Fibroblast of upper back skin (primary cell): ENCODE measurements at places on chromosomes 16 and 17.

- DNase-seq: no peak
These were observed 62.5 kb upstream of the NFAT5 start for GRCh38 chr16:69503244-69503643.

GRCh38 chr17:38893113-38893512, 23.3 kb downstream of the LASP1 start:
- no peak for DNase-seq

DNA sequence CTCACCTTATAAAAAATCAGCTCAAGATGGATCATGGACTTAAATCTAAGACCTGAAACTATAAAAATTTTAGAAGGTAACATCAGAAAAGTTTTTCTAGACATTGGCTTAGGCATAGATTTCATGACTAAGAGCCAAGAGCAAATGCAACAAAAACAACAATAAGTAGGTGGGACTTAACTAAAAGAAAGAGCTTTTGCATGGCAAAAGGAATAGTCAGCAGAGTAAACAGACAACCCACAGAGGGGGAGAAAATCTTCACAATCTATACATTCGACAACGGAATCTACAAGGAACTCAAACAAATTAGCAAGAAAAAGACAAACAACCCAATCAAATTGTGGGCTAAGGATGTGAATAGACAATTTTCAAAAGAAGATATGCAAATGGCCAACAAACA, 368.4 kb upstream of the KIF2B start:
- DNase-seq: no peak

GRCh38 chr17:31130286-31131224, 35.8 kb downstream of the NF1 start:
- peak; percentile 58 for DNase-seq

- no peak for DNase-seq
These were observed 36.3 kb downstream of the MYO18A start for GRCh38 chr17:29143894-29144293.

DNA sequence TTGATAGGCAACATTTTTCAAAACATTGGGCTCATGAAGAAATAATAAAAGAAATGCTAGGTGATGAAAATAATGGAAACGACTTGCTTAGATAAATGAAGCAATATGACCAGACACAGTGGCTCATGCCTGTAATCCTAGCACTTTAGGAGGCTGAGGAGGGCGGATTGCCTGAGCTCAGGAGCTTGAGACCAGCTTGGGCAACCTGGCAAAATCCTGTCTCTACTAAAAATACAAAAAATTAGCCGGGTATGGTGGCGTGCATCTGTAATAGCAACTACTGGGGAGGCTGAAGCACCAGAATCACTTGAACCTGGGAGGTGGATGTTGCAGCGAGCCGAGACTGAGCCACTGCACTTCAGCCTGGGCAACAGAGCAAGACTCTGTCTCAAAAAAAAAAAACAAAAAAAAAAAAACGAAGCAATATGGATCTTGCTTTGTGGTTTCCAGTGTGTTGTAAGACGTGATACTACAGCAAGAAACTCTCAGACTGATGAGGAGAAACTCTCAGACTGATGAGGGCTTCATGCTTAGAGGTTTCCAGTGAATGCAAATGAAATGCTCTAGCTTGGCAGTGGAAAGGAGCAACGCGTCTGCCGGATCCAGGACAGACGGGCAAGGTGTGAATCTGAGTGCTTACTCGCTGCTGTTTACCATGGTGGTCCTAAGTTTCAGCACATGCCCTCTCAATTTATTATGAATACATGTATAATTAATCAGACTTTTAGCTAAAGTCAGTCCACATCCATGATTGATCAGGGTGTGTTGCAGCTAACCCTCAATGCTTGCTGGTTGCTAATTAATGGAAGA, 11.5 kb upstream of the IGF2BP1 start:
- DNase-seq: no peak

DNA sequence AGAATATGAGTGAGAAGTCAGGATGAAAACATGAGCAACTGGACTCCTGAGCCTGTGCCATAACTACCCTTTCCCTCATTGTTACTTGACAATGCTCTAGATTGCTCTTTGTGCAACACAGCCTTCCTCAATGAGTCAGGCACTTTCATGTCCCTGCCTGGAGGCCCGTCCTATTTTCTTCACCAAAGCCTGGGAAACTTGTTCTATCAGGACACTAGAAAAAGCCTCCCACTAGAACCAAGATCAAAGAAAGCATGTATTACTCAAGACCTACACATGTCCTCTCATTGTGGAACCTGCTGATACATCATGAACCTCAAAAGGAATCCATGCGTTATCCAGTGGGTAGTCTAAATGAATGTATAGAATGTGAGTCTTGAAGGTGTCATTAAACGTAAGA, 624.5 kb downstream of the TOX3 start:
- DNase-seq: no peak

DNA sequence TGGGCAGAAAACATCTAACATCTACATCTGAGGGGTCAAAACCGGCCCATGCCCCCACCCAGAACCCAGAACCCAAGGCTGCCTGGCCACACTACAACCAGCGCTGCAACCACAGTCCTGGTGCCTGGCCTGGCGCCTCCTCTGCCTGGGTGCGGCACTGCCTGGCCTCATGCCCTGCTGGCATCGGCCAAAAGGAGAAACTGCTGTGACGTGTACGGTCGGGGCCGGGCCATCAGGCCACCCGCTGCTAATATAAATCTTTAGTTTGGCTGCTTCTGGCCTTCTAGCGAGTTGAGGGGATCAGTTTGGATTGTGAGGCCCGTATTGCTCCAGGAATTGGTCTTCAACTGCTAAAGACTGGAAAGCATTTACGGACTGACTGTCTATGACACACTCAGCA, 22.8 kb downstream of the TMEM204 start:
- DNase-seq: no peak

- DNase-seq: peak; percentile 13
These were observed 297.3 kb downstream of the ABCC12 start for GRCh38 chr16:47858333-47858982.

DNA sequence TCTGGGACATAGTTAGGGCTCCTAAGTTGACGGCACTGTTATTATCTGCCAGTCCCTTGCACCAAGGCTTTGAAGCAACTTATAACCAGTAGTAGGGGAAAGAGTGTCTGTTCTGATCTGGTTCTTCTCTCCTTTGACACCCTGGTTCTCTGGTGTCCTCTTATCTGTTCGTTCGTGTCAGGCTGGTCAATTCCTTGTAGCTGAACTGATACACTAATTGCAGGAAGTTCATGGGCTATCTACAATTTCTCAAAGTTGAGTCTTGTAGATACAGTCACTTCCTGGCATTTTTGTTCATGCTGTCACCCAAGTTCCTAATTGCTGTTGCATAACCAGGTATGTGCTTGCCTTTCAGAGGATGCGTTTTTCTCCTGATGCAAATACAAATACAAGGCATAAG, 17.3 kb upstream of the MYO1D start:
- no peak for DNase-seq

GRCh38 chr16:87826798-87827587, 42.3 kb downstream of the SLC7A5 start:
- no peak for DNase-seq

GRCh38 chr17:50922721-50923405, 56.7 kb upstream of the TOB1 start:
- DNase-seq: no peak

- DNase-seq: no peak
These were observed 33.7 kb upstream of the AXIN2 start for GRCh38 chr17:65595071-65595656.

DNA sequence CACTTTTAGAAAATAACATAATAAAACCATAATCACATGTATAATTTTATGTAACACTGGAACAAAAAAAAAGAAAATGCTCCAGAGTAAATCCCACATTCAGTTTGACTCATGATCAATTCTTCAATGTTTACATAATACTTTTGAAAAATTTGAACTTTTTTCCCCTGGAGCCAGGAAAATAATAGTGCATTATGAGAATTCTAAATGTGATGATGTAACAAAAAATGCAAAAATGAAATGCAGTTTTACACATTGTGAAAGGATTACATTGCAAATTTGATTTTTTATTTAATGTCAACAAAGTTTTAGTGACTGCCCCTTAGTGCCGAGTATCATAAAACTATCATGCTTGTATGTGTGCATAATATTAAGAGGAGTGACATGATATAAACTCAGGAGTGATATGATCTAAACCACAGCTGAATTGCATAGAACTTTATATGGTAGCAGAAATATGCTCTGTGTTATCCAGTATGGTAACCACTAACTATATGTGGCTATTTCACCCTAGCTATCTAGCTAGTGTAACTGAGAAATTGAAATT, 238.2 kb downstream of the CDH8 start:
- no peak for DNase-seq

DNA sequence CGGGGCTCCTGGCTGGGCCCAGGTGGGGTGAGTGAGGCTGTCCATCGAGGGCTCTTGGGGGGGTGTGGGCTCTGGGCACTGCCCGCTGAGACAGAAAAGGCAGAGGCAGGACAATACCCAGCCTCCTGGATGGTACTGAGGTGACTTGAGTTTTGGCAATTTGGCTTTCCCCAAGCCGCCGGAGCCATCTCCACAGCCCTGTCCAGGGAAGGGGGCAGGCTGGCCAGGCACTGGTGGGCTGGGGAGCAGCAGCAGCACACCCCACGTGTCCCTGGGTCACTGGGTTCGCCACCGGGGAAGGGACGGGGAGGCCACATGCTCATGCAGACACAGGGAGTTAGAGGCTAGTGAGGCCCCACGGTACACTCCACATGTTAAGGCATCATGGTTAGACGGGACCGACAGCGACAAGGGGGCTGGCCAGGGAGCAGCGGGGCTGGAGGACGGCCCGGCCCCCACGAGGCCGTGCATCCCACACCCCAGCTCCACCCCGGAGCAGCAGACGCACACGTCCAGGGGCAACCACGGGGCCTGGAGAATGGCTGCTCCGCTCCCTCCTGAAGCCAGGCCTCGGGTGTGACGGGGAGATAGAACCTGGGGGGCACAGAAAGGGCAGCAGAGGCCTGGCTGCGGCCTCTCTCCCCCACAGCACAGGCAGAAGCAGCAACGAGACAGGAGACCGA, 3.0 kb downstream of the ARHGDIA start:
- DNase-seq: no peak

GRCh38 chr16:67594256-67594915, 32.1 kb downstream of the CTCF start:
- no peak for DNase-seq

DNA sequence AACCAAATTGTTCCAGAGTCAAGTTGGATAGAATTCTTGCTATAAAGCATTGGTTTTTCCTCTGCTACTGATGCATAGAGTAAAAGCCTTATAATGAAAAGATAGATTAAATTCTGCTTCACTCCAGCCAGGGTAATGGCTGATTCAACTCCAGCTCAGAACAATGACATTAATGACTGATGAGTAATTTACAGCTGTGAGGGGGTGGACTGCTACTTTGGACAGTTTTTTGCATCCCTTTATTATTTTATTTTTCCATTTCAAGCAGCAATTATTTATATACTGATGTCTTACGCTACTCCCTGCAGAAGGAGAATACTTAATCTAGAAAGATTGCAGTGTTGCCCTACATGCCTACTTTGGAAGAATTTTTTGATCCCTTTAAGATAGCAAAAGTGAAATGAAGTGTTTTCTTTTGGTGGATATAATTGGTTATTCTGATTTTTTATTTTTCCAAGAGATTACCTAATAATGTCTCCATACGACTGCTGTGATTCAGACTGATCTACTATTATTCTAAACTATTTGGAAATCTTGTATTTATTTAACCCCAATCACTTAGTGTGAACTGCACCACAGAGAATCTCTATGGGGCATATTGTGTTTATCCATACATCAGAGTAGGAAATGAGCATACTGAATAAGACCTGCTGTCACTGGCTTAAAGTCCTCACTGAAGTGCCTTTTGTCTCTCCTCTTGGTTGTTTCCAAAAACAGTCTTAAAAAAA, 149.5 kb downstream of the TRIM37 start:
- DNase-seq: peak; percentile 20

DNA sequence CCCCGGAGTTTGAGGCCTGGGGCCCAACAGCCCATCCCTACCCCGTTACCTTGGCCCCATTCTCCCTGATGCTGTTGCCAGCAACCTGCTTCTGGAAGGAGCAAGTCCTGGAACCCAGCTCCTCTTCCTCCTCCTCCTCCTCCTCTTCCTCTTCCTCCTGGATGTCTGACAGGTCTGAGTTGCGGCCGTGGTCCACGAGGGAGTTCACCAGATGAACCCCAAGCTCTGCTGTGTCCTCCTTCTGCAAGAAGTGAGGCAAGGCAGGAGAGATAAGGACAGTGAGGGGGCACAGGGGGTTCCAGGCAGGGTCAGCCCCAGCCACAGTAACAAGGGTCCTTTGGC, 18.7 kb downstream of the TSPOAP1 start:
- DNase-seq: no peak

DNA sequence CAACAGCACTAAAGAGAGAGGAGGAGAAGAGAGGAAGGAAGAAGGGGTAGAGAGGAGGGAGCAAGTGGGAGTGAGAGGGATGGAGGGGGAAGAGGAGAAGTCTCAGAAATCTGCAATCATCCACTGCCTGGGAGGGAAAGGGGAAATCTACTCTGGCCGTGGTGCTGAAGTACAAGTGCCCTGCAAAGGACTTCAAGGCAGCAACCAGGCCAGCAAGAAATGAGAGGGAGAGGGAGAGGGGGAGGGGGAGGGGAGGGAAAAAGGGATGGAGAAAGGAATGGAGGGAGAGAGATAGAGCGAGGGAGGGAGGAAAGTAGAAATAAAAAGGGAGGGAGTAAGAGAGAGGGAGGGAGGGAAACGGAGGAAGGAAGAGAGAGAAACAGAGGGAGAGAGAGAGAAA, 130.8 kb upstream of the EEF2KMT start:
- no peak for DNase-seq

DNA sequence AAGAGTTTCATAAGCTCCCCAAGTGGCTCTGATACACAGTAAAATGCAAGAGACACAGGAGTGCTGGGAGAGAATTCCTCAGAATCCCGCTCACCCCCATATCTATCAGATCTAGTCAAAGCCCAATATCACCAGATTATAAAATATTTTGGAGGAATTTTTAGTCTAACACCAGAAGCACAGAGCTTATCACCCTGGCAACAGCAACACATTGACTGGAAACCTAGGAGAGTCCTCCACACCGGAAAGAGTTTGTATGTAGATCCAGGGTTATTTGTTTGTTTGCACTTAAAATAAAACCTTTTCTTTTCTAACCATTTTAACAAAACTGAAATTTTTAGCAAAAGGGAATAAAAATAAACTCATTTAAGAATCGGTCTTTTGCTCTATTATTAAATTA, 7.2 kb downstream of the SOX9 start:
- no peak for DNase-seq

DNA sequence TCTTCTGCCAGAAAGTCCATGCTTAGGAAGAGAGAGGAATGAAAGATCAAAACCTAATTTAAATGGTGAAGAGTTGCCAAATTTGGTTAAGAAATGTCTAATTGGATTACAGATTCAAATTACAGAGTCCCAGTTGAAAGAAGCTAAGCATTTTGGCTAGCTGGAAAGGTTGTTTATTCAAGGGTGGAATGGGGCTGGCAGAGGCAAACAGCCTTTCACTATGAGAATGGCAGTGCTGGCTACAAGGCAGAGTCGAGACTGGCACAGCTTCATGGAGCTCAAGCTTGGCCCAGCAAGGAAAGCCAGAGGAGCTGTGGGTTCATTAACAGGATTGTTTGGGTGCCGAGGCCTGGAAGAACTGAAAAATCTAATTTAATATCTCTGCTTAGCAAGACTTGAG, 13.6 kb downstream of the MAP3K3 start:
- no peak for DNase-seq
